Cortex of kidney (tissue), 1 donor: ENCODE measurements at places on chromosomes 5 and 9.

DNA sequence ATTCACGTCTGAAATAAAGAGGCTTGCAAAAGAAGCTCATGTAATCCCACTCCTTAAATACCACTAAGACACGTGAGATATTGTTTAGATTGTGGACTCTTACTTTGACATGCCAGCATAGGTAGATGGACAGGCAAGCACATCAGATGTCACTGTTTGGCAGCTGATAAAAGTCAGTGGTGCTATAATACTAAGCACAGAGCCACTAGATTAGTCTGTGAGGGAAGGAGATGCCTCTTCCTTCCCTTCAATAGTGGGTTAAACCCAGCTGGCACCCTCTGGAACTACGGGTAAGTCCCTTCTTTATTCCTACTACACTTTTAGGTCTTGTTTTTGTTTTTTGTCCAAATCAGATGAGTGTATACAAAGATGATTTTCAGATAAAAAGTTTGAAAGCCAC, at the start of gene MYOT:
TSS of gene MYOT (plus strand) at position 197 of the 400 bp plus-strand sequence. CDS start 2,792 bp downstream, outside the sequence.
- no peak for DNase-seq

GRCh38 chr9:38357350-38358114, 35.0 kb upstream of the ALDH1B1 start:
- no peak for DNase-seq

DNA sequence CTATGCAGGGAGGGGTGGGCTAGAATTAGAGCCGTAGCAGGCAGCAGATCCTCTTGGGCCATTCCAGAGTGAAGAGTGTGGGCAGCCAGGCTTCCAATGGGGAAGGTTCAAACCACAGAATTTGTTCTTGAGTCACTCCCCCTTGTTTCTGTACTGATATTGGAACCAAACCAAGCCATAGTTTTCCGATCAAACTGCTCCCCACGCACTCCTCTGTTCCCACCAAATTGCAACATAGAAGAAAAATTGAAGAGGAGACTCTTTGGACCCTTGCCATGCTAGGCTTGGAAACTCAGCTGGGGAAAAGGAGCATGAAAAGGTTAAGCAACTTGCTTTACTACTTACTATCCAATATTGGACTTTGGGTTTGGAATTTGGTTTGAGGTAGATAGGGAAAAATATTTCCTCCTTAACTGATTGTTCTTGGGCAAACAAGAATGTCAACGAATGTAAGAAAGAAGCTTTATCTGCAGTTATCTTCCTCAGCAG, 165.8 kb upstream of the NR3C1 start:
- no peak for DNase-seq

DNA sequence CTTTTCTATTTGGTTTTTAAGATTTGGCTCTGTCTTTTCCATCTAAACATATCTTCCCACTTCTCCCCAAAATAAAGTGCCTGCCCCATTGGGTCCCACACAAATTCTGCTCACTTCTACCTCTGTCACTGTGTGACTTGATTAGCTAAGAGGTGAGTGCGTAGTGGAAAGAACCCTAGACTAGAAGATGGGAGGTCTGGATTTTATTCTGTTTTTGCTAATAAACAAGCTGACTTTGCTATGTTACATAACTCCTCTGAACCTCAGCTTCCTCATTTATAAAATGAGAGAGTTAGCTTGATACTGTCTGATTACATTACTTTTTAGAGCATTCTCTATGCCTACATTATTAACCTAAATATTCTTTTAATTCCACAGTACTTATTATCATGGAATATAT, 51.3 kb upstream of the PTGER4 start:
- DNase-seq: no peak

- DNase-seq: no peak
Observed at GRCh38 chr5:82218374-82219156, 59.6 kb downstream of the RPS23 start.

DNA sequence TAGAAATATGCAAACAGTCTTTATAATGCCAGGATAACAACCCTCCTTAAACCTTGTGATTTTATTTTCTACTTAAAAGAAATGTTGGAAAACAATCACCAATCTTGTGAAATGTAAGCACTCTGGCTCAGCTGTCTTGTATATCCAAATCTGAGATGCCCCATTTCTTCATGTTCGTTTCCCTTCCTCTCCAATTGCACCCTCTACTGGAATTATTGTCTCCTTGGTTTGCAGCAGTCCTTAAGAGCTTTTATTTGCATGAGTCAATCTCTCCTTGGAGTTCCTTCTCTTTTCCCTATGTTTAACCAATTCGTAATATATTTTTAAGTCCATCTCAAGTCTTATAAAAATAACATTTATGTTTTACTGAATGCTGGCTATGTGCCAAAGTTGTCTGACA, 362.0 kb upstream of the CDH10 start:
- no peak for DNase-seq

GRCh38 chr5:16914108-16914435, 22.0 kb downstream of the MYO10 start:
- no peak for DNase-seq

GRCh38 chr9:130847306-130848217, 12.5 kb downstream of the ABL1 start:
- DNase-seq: no peak

DNA sequence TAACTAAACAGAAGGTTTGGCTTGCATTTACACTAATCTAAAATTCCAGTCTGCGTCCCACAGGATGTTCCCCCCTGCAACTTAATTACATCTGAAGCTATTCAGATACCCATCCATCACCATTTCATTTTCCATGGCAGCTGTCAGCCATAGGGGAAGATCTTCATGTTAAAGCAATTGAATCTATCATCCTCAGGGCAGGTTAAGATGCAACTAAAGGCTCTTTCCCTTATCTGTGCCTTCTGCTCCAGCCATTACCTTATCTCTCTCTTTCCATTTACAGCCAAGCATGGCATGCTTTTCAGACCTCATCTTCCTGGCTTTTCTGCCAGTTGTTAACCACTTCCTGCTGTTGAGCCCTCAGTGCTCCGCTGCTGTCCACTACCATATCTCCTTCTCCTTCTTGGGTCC, 15.8 kb upstream of the HACD4 start:
- DNase-seq: no peak

DNA sequence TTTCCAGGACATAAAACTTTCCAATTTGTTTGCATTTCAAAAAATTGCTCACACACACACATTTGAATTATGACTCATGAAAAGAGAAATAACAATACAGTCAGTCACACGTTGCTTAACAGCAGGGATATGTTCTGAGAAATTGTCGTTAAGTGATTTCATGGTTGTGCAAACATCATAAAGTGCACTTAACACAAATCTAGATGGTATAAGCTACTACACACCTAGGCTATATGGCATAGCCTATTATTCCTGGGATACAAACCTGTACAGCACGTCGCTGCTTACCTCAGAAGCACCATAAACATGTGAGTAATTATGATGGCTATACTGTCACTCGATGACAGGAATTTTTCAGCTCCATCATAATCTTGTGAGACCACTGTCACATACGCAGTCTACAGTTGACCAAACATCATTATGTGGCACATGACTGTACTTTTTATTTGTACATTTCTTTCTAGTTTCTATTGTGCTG, 378.2 kb downstream of the ACTL7B start:
- no peak for DNase-seq

- no peak for DNase-seq
Observed at GRCh38 chr5:171736976-171737891, 48.4 kb upstream of the SMIM23 start.

DNA sequence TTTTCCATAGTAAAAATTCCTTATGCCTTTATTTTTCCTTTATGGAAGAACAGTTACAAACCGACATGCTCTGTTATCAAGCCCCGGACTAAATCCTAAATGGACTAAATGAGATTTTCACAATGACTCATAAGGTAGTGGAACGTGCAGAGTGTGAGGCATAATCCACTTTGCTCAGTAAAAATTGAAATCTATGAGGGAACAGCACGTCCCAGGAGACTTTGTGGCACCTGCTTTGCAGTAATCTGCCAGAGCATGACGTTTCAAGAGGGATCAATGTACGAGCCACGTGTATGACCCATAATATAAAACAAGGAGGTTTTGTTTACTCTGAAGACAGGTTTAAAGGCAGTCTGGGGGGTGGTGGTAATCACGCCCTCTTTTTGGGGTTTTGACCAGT, 83.8 kb upstream of the GNA14 start:
- DNase-seq: no peak

- DNase-seq: no peak
Observed at GRCh38 chr5:169706758-169707450, 69.8 kb downstream of the DOCK2 start.

DNA sequence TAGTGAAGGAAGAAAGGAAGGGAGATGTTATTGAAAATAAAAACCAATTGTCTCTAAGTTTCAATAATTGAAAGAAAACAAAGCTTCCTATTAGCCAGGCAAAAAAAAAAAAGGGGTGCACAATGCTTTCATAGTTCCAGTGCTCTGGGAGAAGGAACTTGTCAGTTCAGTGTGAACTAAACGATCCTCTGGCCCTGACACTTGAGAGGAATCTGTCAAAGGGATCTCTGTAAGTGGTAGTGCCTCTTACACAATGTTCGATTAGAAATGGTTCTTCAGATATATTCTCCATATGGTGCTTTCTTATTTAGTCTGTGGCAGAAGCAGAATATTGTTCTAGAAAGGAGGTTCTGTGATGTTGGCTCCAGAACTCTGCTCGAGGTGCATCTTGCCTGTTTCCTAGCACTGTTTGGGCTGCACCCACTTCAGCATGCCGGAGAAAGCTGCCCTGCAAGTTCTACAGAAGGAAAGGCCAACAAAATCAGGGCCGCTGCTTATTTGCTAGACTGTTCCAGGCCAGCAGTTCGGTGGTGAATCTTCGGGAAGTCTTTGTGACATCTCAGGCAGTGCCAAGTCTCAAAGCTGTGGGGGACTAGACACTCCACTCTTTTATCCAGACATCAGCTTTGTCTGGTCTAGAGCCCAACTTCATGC, 90.9 kb downstream of the PIK3R1 start:
- DNase-seq: no peak

GRCh38 chr9:104319685-104320084, 184.4 kb upstream of the OR13F1 start:
- no peak for DNase-seq

DNA sequence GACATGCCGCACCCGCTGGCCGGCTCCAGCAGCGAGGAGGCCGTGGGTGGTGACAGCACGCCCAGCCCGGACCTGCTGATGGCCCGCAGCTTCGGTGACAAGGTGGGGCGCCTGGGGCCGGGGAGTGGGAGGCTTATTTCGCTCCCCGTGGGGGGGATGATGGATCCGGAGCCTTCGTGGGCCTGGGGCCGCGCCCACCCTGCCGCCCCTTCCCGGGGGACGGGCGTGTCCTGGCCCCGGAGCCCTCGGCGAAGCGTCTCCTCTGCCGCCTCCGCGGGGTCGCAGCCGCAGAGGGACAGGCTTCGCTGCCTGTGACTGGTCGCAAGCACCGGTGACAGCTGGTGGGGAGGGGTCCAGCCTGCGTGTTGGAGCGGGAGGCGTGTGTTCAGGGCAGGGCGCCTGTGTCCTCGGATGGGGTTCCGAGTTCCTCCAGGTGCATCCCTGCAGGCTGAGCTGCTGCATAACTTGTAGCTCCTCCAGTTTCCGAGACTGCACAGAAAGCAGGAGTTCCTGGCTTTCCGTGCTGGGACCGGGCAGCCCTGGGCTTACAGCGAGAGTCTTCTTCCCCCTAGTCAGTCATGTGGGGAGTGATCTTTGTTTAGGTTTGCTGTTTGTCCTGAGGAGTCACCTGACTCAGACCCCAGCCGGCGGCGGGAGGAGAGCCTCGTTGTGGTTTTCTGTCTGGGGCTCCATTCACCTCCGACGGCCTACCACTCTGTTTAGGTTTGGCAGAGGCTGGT, 666 bp downstream of the SNX30 start:
- no peak for DNase-seq

- no peak for DNase-seq
Observed at GRCh38 chr5:113035096-113035495, 58.5 kb downstream of the DCP2 start.

GRCh38 chr9:8362250-8362649, 562.7 kb upstream of the DMAC1 start:
- DNase-seq: no peak

GRCh38 chr9:125337236-125337635, 75.6 kb downstream of the GAPVD1 start:
- DNase-seq: no peak

DNA sequence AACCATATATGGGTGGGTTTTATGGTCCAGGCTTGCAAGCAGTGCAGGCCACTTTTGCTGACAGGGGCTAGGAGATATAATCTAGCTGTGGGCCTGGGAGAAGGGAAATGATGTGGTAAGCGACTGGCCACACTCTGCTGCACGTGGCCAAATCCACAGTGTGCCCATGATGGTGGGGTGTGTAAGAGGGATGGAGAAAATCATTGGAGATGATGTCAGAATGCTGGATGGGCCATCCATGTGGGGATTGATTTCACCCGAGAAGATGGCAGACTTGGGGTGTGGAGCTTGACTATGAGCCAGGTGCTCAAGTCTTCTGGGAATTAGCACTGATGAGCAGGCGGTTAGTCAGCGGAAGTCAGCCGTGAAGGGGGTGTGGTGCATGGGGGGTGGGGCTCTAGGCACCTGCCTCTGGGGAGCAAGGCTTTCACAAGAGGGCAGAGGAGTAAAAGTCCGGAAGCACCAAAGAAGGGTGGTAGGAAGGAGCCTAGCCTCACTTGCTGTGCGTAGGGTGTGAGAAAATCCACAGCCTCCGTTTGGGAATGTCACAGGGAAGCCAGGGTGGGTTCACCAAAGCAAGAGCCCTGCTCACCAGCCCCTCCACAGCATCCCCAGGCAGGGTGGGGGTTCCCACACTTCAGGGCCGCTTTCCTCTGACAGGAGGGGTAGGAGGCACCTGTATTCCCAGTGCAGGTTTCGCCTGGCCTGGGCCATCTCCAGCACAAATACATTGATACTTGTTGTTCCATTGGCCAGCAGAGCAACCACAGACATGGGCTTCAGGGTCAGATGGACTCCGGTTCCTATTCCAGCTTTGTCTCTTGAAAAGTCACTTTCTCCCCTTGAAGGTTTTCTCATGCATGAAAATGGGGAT, 44.5 kb upstream of the ANGPTL2 start:
- no peak for DNase-seq

- DNase-seq: no peak
Observed at GRCh38 chr9:38042626-38043357, 26.2 kb downstream of the SHB start.

DNA sequence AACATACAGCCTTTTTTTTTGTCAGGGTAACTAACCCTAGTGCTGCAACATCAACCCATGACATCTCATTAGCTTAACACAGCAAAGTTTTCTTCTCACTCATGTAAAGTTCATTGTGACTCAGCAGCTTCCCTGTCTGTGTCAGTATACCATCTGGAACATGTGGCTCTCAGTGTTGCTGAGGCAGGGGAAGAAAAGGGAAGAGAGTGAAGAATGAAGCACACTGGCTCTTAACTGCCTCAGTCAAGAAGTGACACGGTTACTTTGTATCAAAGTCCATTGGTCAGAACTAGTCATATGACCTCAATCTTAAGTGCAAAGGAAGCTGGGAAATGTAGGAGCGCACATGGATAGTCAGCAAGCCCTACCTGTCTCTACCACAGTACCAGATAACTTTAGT, 185.0 kb upstream of the ELL2 start:
- DNase-seq: no peak

GRCh38 chr9:73056245-73056644, 95.4 kb upstream of the ANXA1 start:
- no peak for DNase-seq
